ENCODE measurements at places on chromosomes 11 and 22.

- DNase-seq = no peak
Observed at GRCh38 chr22:45181240-45181639, 17.5 kb downstream of the NUP50 start.

- DNase-seq = no peak
Observed at GRCh38 chr22:24474649-24475255, 20.4 kb upstream of the UPB1 start.

DNA sequence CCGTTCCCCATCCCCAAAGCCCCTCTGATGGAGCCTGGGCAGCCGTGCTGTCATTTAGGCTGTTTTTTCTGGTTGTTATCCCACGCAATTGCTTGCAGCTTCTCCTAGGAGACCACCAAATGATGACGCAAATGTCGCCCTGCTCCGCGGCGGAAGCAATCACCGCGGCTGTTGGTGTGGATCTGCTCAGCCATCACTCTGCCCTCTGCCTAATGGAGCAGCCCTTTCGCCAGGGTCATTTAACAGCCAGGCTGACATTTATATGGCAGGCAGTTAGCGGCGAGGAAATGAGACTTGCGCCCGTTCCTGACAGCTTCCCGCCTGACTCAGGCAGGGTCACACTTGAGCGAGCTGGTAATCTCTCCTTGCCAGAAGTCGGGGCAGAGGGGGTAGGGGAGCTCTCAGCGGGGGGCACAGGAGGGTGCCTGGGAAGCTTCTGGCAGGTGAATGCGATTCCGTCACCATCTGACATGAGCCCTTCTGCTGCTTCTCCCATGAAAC lies 97.9 kb upstream of the RTL6 start:
- DNase-seq = no peak

- no peak for DNase-seq
Observed at GRCh38 chr11:13000116-13000515, 9.0 kb upstream of the RASSF10 start.

DNA sequence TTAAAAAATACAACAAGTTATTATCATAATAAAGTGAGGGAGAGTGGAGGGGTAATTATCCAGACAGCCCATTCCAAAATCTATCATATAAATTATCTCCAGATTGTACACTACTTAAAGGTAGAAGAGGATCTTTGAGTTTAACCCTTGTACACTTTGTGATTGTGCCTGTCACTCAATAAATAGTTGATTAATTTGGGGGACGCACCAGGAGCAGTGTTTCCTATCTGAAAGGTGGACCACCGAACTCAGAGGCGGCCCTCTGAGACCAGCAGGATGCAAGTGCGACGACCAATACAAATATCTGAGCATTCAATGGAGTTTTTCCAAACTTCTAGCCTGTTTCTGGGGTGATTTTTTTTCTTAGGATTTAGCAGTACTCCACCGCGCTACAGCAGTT lies 1.1 kb upstream of the CECR2 start:
- DNase-seq = no peak

DNA sequence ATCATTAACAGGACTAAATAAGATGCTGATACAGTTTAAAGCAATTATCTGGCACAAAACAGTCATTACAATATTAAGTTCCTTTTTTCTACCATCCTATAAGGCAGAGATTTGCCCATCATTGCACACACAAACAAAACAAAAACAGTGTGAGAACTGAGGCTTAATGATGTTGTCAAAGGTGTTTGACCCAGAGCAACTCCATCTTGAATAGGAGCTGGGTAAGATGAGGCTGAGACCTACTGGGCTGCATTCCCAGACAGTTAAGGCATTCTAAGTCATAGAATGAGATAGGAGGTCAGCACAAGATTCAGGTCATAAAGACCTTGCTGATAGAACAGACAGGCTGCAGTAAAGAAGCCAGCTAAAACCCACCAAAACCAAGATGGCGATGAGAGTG lies 33.2 kb downstream of the CTSC start:
- no peak for DNase-seq

GRCh38 chr11:66569076-66569475 lies 670 bp upstream of the CTSF start:
- DNase-seq = no peak

GRCh38 chr11:26851291-26851690 lies 129.4 kb upstream of the SLC5A12 start:
- DNase-seq = no peak

DNA sequence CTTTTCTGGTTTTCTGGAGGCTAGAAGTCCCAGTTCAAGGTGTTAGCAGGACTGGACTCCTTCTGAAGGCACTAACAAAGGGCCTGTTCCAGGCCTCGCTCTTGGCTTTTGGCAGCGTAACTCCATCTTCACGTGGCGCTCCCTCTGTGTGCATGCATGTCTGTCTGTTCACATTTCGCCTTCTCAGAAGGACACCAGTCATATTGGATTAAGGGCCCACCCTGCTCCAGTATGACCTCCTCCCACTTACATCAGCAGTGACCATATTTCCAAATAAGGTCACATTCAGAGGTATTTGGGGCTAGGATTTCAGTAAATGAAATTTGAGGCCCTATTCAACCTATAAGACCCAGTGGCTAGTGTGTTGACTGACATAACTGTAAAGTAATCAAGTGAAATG lies 20.0 kb downstream of the APLP2 start:
- no peak for DNase-seq

GRCh38 chr11:18958221-18958910 lies 19.2 kb upstream of the MRGPRX1 start:
- no peak for DNase-seq

- DNase-seq = no peak
Observed at GRCh38 chr11:88102598-88102934, 72.7 kb downstream of the RAB38 start.

DNA sequence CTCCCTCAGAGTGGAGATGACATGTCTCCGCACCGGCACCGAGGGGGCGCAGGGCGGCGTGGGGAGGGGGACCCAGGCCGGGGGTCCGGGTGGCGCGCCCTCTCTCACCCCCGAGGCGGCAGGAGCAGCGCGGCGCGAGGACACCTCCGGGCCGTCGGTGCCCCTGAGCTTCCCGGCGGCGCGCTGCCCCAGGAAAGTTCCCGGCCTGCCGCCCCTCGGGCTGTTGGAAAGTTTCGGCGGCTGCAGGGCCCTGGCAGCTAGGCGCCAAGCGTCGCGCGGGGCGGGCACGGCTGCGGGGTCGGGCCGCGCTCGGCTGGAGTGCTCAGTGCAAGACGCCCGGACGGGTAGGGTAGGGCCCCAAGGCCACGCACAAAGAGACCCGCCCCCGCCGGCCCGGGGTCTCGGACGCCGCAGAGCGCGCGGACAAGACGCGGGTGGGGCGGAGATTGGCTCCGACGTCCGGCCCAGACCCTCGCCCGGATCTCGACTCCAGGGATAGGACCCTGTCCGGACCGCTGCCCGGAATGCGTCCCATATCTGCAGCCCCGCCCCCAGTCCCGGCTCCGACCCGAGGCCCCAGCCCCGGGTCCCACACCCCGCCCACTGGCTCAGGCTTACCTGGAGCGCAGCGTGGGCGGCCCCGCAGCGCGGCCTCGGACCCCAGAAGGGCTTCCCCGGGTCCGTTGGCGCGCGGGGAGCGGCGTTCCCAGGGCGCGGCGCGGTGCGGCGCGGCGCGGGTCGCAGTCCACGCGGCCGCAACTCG lies 471 bp downstream of the ARVCF start:
- no peak for DNase-seq

DNA sequence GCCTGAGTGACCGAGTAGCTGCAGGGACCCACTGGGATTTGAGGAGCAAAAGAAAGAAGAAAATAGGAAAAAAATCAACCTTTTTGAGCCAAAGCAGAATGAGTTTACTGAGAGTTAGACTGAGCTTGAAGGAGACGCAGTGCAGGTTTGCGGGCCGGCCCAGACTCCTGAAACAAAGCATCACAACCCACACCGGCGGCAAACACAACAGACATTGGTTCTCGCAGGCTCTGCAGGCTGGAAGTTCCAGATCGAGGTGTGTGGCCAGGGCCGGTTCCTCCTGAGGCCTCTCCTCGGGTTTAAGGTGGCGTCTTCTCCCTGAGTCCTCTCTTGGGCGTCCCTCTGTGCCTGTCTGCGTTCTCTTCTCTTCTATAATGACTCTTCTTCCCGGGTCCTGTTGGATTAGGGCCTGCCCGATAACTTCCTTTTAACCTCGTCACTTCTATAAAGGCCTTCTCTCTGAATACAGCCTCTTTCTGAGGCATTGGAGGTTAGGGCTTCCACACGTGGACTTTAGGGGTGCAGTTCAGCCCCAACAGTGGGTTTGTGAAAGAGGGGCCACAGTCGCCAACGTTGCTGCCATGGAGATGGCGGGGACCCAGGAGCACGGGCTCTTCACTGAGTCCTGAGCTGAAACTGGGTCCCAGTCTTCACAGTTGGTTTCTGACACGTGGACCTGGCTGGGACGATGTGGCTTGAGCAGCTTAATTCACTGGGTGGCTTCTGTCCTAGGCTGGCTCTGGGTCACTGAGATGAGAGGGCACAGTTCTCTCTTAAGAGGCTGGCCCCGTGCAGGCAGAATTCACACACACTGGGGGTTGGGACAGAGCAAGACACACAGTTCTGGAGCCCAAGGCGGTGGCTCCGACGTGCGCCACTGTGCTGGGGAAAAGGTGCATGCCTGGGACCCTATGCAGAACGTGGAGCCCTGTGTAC lies 1047.7 kb downstream of the BRD1 start:
- DNase-seq = no peak

DNA sequence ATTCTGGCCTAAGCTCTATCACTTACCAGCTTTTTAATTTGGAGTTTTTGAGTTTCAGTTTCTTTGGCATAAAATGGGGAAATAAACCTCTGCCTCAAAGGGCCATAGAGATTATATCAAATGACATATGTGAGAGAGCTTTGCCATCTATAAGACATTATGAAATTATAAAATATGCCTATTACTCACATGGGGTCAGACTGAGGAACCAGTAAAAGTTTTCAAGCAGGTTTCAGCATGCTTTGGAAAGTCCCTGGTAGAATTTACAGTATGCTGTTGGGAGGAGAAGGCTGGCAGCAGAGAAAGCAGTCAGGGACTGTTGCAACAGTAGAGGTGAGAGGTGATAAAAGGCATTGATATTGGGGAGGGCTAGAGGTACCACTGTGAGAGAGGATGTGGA lies 13.6 kb upstream of the MTNR1B start:
- no peak for DNase-seq

GRCh38 chr11:64099436-64099835 lies 63.7 kb downstream of the FLRT1 start:
- DNase-seq = no peak

DNA sequence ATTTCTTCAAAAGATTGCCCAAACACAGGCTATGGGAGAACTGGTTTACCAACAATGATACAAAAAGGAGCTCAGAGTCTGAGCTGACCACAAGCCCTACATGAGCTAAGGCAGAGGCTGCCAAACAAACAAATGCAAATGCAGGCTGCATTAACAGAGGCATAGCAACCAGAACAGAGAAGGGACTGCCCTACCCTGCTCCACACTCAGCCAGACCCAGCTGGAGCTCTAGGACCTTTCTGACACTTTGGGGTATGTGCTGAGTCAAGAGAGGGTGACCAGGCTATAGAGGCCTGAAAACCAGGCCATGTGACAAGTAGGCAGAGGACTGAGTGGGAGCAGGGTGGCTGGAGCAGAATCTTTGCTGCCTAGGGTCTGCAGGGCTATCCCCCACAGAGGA lies 17.8 kb upstream of the P2RY2 start:
- DNase-seq = no peak

GRCh38 chr22:44221710-44222475 lies 41.2 kb downstream of the PARVG start:
- DNase-seq = no peak

Data from SW 1271 (cell line).